ENCODE measurements at places on chromosomes 4 and X. TPM values are rescaled to one million over a fixed set of nuclear protein-coding genes. Genes with fewer than 3 reads are reported as not detected.

- DNase-seq: no peak
Measured at GRCh38 chr4:142683503-142683902, 162.6 kb downstream of the INPP4B start.

The ZNF718 gene
- 8.8 TPM for polyA plus RNA-seq

The IRF2 gene
- polyA plus RNA-seq: 16.0 TPM

The SH3D19 gene
- polyA plus RNA-seq: 23.5 TPM

DNA sequence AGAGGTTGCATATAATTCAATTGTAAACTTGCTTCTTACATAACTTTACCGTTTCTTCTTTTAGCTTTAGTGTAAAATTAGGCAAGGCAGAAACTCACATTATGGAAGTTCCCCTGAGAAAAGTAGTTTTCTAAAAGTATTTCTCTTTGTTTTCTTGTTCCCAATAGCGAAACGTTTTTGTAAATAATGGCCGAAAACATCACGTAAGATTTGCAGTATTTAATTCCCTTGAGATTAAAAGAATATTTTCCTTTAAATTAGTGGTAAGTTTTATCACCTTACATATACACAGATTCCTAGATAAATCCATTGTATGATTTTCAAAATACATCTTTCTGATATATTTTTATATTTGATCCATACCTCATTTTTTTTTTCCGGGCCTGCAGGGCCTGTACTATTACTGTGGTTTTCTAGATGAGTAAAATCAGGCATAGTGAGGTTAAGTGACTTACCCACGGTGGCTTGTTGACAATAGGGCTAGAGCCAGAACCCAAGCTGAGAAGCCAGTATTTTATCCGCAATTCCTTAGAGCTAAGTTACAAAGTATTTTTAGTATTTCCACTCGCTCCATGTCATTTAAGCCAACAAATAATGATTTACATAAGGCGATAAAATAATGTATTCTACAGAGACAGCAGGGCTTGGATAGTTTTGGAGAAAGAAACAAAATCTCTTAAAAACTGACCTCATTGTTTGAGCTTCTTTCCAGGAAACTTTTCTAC, 82.2 kb upstream of the VEGFC start:
- peak; percentile 95 for DNase-seq

DNA sequence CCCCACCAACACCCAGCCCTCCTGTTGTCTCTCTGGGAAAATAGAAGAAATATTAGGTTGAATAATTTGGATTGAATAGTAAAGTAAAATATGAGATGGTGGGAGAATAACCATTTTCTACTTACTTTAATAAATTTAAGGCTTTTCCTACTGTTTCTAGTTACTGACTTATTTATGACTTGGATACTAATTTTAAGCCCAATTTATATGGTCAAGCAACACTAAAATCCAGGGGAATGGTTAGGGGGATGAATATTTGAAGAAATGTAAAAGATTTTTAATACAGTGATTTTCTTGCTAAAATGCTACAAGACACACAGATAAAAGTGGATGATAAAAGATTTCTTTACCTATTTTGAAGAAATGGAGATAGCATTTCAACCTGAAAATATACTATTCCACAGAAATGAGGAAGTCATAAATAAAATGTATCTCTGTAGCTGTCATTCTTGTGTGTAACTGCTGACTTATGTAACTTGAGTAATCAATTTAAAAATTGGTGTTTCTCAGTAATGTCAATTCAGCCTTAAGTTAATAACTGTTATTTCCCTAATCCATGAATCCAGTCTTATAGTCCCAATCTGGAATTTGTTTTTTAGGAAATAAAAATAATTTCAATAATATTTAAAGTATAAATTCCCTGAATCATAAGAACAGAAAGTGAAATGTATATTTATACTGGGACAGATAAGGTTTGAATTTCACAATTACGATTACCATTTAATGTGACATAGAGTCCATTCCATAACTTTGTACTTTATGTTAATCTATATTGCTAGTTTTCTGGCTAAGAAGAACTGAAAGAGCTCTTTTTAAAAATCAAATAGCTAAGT, 24.3 kb upstream of the IL2 start:
- no peak for DNase-seq

DNA sequence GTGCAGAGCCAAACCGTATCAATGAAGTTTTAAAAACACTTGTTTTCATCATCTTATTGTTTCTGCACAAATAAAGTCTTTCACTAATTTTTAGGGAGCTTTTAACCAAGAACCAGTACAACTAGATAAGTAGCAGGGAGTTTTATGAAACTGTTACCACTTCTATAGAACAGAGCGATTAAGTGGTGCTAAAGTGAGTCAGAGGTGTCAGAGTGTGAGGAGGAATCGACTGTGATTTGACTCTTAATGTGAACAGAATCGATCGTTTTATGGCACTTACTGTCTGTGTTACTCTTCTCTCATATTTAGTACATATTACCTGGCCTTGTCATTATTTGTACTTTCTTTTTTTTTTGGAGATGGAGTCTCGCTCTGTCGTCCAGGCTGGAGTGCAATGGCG, 43.3 kb downstream of the PDK3 start:
- DNase-seq: no peak

- no peak for DNase-seq
Measured at GRCh38 chr4:94544811-94545210, 93.1 kb downstream of the PDLIM5 start.

DNA sequence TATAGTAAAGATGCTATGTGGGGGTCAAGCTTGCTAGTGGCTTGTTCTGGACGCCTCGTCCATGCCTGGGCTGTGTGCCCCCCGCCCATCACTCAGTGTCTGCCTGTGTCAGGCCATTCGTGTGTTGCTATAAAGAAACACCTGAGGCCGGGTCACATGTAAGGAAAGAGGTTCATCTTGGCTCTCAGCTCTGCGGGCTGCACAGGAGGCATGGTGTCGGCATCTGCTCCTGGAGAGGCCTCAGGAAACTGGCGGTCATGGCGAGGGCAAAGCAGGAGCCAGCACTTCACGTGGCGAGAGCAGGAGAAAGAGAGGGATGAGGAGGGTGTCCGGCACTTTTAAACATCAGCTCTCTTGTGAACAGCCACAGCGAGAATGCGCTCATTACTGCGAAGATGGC, 25.2 kb downstream of the PIGG start:
- no peak for DNase-seq

The GNRHR gene
- 0.32 TPM for polyA plus RNA-seq

GRCh38 chr4:152961014-152961772, 25.1 kb downstream of the FHDC1 start:
- DNase-seq: no peak

GRCh38 chr4:11783588-11783987, 354.9 kb upstream of the HS3ST1 start:
- DNase-seq: no peak

The NKX3-2 gene
- 0.09 TPM for polyA plus RNA-seq

DNA sequence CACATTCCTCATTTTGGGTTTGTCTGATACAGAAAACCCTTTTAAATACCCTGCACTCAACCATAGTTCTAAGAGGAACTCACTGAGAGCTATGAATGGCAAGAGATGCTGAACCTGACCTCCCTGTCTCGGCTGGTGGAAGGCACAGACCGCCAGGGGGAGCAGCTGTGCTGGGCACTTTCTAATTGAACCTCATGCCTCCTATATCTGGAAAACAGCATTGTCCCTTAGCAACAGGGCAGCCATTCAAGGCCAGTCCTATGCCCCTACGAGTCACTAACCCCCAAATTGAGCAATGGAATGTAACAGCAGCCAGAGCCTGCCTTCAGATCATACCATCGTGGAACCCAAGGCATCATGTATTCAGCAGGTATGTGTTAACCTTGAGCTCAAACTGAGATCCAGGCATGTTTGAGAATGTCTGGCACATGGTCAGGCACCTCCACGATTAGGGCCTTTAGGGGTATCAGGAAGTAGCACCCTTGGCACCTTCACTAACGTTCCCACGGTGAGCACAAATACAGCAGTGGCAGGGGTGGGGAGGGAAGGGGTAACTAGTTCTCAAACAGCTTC, 5.1 kb downstream of the USP27X start:
- peak; percentile 38 for DNase-seq

The CDKL2 gene
- polyA plus RNA-seq: 0.16 TPM

The HEPH gene
- polyA plus RNA-seq: 9.0 TPM

The IRS4 gene
- polyA plus RNA-seq: 0.16 TPM

DNA sequence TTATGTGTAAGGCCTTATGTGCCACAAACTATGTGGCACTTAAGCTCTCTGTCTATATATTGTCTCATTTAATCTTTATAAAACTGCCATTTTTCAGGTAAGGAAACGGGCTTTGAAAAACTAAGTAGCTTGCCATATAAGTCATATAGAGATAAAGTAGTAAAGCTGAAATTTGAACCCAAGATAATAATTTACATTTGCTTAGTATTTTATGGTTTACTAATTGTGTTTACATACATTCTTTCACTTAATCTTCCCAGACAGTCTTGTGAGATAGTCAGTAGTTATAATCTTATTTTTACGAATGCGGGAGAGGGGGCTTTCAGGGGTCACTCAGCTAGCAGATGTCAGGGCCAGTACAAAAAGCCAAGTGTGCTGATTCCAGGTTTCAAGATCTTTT, 13.9 kb upstream of the CCNG2 start:
- no peak for DNase-seq

DNA sequence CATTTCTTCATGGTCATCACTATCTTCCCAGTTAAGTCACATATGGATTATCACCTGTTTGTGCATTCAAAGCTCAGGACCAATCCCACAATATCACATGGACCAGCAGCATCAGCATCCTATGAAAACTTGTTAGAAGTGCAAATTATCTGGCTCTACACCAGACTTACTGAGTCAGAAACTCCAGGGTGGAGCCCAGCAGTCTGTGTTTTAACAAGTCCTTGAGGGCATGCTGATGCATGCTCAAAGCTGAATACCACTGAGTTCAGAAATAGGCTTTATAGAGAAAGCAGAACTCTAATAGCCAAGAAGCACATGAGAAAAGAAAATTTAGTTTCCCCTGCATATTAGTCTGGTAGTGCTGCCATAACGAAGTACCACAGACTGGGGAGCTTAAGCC, 62.4 kb upstream of the GABRQ start:
- no peak for DNase-seq

- no peak for DNase-seq
Measured at GRCh38 chr4:24690436-24690835, 104.9 kb upstream of the SOD3 start.

The XPNPEP2 gene
- 4.0 TPM for polyA plus RNA-seq

GRCh38 chr4:30776921-30777415, 56.8 kb downstream of the PCDH7 start:
- DNase-seq: no peak

DNA sequence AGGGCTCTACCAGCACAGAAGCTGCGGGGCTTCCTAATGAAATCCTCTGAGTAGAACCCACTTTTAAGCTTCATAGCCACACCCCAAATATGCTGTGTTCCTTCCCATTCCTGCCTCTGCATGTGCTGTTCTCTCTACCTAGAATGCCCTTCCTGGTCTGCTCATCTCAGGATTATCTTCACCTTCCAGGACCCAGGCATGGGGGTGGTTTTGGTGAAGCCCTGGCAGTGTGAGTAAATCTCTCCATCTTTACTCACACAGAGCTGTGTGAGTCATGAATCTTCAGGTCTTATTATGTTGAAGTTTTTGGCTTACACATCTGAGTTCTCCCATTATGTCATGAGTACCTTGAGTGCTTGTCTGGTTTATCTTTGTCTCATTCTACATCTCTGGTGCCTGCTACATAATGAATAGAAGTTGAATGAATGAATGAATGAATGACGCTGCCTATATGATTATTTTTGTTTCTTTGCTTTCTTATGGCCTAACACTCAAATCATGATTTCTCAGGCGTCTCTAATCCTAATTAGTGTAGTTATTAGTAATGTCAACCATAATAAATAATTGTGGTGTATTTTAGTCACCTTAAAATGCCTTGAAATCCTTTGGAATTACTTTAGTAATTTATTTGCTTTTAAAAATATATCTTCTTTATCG, 41.9 kb downstream of the HADH start:
- no peak for DNase-seq

DNA sequence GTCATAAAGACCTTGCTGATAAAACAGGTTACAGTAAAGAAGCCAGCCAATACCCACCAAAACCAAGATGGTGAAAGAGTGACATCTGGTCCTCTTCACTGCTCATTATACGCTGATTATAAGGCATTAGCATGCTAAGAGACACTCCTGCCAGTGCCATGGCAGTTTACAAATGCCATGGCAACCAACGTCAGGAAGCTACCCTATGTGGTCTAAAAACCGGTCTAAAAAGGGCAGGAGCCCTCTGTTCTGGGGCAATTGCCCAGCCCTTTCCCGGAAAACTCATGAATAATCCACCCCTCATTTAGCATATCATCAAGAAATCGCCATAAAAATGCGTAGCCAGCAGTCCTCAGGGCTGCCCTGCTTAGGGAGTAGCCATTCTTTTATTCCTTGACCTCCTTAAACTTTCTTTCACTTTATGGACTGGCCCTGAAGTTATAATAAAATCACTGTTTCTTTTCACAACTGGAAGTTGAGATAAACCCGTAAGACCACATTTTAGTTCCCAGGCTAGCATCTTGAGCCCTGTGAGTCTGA, 260.5 kb upstream of the FAT1 start:
- DNase-seq: no peak

The RIBC1 gene
- 0.54 TPM for polyA plus RNA-seq

The TBC1D19 gene
- polyA plus RNA-seq: 9.0 TPM

GRCh38 chr4:14234307-14234706, 606.8 kb upstream of the BOD1L1 start:
- no peak for DNase-seq

GRCh38 chr4:140061194-140061593, 92.8 kb downstream of the MAML3 start:
- DNase-seq: no peak

DNA sequence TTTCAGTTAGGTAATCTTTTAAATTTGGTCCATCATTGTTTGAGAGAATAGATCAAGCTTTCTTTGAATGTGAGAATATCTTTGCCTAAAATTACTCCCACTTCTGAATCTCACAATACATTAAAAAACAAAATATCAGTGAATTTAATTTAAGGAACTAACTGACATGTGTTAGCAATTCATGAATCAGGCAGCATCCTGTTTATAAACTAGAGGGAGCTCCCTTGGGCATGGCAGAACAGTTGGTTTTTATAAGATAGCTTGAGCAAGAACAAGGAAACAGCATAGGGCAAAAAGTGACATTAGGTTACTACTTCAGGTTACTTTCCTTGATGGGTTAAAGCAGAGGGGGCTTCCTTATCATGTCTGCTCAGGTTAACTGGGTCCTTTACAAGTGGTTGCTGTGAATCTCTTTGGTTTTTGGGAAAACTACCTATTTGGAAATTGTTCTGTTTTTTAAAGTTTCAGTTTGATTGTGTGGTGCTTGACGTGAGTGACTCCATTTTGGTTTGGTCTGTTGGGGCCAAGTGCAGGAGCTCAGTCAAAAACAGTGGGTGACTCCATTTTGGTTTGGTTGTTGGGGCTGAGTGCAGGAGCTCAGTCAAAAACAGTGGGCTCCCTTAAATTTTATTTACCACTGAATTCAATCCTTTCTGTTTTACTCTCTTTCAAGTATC, 68.0 kb downstream of the PPEF2 start:
- DNase-seq: no peak

- no peak for DNase-seq
Measured at GRCh38 chr4:144590020-144590419, 55.9 kb upstream of the HHIP start.

- no peak for DNase-seq
Measured at GRCh38 chr4:111781611-111782010, 363.6 kb upstream of the FAM241A start.

All from muscle of leg (tissue), 16 donors.